ENCODE measurements at places on chromosomes 16 and 17.

- DNase-seq = peak; percentile 56
These were observed 1.7 kb upstream of the LASP1 start for GRCh38 chr17:38867968-38868816.

DNA sequence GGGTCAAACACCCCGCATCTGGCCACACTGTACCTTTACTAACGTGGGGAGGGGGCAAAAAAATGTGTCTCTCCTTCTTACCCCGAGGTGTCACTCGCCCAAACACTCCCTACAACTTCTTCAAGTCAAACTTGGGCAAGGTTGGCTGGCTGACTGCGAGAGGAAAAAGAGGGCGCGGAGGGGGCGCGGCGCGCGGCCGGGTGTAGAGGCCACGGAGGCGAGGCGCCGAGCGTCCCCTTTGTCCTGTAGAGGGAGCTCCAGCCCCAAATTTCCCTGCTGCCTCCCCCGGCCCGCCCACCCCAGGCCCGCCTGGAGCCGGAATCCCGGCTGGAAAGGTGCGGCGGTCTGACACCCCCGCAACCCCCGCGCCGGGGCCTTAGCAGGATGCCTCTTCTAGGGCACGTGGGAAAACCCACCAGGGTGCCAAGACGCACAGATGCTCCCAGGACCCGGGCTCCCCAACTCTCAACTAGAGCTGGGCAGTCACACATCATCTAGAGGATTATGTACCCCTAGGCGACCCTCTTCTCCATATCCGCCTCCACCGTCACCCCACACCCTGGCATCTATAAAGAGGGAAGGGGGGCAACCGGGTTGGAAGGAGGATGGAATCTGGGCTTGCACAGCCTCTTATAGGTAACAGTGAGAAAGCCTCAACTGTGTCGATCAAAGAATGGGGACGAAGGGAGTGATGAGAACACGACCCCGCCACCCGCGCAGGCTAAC is 4.2 kb downstream of the IRX3 start:
- peak; percentile 29 for DNase-seq

- no peak for DNase-seq
These were observed 6.3 kb upstream of the CEP131 start for GRCh38 chr17:81228834-81229665.

GRCh38 chr17:78745407-78746088 is 36.5 kb downstream of the CYTH1 start:
- peak; percentile 42 for DNase-seq

DNA sequence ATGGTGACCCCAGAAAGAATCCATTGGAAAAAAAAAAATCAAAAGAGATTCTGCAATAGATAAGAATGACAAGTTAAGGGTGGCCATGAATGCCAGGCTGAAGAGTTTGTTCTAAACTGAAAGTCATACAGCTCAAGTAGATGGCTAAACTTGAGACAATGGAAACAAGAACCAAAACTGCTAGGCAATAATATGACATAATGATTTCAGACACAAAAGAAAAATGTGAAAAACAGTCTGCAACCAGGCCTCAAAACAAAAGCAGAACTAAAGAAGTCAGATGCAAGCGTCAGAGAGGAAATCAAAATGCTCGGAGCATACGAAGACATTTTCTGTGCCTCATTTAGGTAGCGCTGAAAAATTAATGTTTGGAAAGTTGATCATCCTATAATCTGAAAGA is 54.4 kb upstream of the YPEL2 start:
- DNase-seq = no peak

- DNase-seq = no peak
These were observed 16.0 kb downstream of the BTBD17 start for GRCh38 chr17:74345433-74346241.

- DNase-seq = no peak
These were observed 50.5 kb upstream of the AMZ2 start for GRCh38 chr17:68197091-68197996.

DNA sequence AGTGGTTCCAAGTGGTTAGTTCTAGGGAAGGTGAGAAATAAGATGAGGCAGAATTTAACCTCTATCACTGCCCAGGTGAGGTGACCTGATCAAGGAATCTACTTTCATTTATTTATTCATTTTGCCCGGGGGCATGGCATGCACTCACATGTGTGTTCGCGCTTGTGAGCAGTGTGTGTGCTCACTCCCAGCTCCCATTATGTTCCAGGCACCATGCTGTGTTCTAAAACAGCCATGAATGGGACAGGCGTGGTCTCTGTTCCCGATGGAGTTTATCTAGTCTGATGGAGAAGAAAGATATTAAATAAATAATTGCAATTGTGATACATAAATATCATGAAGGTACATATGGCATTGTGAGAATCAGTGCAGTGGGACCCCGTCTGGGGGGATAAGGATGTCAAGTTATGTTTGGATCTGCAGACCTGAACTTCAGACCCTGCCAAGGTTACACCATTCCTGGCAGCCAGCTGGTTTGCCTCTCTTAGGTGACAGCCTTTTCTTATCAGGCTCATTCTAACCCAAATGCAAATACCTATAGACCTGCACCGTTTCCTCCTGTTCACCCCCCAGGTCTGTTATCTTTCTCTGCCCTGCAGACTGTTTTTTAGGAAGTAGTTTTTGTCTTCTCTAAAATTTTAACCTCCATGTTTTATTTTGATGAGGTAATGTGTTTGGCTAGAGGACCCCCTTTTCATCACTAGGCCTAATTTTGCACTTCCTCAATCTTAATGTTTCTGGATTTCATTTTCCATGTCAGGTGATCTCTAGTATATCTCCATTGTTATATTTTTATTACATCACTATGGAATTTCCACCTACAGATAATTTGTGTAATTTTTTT is 11.8 kb downstream of the CYB5B start:
- no peak for DNase-seq

GRCh38 chr17:55576996-55577586 is 65.8 kb upstream of the SMIM36 start:
- peak; percentile 66 for DNase-seq

DNA sequence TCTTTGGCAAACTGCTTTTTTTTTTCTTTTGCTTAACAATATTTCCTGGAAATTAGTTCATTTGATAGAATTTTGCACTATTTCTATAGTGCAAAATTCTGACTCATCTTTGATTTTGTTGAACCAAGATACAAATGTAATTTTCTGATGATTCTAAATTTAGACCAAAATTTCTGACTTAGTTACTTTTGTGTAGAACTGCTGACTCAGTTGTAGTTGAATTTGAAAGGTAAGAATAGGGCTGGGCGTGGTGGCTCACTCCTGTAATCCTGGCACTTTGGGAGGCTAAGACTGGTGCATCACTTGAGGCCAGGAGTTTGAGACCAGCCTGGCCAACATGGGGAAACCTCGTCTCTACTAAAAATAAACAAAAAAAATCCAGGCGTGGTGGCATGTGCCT is 223.0 kb downstream of the BCAS3 start:
- no peak for DNase-seq

DNA sequence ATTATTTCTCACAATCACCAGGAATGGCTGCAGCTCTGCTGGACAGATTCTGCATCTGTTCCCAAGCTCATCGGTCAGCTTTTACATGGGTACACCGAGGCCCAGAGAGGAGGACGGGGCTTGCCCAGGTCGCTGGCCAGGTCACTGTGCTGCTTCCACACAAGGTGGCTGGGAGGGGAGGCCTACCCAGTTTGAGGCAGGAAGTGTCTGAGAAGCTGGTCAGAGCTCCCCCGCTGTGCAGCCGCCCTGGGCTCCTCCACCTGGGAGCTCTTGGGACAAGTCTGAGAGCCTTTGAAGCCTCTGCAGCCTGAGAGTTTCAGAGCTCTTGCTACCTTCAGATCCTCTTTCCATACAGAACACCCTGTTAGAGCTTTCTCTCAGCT is 143.3 kb downstream of the CLEC16A start:
- no peak for DNase-seq

DNA sequence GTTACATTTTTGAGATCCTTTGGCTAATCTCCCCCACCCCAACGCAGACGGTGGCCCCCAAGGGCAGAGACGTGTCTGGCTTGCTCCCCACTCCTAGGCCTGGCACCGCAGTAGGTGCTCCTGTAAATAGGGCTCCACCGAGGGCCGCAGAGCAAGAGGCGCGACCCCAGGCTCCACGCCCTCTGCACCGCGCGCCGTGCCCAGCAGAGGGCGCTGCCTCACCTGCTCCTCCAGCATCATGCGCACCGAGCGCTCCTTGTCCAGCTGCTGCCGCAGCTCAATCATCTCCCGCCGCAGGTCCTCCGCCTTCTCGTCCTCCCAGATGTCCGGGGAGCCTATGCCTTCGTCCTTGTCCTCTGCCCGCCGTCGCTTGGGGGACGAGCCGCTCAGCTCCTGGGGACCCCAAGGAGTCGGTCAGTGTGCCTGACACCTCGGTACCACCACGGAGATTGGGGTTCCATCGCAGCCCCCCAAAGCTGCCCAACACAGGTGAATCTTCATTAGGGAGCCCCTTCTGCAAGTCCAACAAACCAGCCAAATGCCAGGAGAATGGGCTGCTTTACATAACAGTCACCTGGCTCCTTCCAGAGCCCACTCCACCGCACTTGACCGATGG is 11.2 kb downstream of the TFAP4 start:
- peak; percentile 66 for DNase-seq

DNA sequence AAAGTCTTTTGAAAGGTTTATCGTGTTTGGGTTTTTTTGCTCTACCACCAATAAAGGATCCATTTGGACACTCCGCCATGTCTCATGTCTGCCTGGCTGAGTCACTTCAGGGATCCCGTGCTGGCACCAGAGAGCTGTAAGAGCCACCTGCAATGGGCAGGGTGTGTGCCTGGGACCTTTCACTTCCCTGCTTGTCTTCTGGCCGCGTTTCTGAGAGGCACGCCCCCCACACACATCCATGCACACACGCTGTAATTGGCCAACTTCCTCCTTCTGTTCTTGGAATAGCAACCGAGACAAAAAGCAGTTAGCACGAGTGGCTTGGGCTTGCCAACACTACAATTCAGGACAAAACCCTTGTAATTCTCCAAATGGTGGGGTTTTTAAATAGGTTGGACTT is 9.8 kb upstream of the SOST start:
- no peak for DNase-seq

DNA sequence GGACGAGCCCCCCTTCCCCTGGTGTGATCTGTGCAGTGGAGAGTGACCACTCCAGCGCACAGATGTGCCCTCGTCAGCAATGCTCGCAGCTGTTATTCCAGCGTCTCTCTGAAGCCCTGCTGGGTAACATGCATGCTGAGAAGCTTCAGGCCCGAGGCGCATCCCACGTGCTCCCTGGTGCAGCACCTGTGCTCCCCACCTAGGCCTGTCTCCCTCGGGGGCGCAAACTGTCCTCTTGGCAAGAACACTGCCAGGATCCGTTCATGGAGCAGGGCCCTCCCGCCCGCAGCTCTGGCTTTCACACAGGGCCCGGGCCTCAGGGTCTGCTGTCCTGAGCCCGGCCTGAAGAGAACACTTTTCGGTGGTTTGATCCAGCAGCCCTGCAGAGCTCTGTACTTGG is 13.0 kb downstream of the TMEM204 start:
- no peak for DNase-seq

GRCh38 chr17:19336938-19337711 is 25.4 kb downstream of the B9D1 start:
- DNase-seq = peak; percentile 59

DNA sequence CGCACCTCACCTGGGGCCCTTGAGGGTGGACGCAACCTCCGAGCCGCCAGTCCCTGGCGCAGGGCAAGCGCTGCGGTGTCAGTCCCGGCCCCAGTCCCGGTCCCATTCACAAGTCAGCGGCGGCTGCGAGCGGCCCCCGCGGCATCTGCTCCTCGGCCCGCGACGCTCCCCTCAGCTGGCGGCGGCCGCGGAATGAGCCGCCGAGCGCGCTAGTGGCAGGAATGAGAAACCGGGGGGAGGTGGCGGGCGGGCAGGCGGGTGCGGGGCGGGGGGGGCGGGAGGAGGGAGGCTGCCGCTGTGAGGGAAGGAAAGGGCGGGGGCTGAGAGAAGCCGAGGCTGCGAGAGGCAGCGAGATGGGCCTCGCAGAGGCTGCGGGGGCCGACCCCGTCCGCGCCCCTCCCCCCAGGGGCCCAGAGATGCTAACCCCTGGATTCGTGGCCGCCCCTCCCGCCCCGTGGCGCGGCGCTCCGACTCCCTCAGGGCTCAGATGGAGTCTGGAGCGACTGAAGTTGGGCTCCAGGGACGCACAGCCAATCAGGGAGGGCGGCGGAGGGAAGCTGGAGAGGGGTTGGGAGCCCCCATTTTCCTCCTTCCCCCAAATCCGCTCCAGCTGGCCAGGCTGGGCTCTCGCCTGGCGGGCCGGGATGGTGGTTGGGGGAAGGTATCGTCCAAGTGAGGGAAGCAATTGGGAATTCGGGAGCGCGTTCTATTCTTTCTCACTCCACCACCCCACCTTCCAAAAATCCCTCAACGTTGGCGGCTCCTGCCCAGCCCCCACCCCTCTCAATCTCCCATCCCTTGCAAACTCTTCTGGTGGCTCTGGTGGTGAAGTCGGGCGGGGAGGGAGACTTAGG is at the start of gene CDH11:
CDH11 (minus strand) TSS at position 194 of the 854 bp plus-strand sequence. CDS start 117,194 bp downstream, outside the sequence.
- DNase-seq = peak; percentile 82

DNA sequence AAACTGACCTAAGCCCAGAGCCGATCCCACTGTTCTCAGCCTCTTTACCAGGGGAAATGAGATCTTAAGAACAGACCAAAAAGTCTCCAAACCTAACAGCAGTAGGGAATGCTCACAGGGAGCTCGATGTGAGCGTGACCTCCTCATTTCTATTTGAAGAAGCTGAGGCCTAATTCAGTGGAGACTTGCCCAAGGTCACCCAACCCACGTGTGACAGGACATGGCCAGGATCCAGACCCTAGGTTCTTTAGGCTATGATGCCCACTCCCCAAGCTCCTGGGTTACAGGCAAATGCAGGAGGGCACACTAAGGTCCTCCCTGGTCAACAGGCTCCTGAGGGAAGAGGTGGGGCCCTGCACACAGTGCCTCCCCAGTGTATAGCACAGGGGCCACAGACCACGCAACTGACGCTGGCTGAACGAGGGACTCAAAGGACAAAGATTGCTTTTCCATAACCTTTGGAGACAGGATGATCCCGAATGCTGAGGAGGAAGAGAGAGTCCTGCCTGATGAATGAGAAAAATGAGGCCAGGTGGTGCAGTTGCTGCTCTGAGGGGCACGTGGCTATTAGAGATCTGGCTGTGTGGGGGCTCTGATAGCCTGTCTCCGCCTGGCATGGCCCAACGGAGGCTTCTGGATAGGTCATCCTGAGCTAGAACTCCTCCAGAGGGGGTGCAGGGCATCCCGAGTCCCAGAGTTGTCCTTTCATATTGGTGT is 24.0 kb downstream of the MAP3K14 start:
- no peak for DNase-seq

DNA sequence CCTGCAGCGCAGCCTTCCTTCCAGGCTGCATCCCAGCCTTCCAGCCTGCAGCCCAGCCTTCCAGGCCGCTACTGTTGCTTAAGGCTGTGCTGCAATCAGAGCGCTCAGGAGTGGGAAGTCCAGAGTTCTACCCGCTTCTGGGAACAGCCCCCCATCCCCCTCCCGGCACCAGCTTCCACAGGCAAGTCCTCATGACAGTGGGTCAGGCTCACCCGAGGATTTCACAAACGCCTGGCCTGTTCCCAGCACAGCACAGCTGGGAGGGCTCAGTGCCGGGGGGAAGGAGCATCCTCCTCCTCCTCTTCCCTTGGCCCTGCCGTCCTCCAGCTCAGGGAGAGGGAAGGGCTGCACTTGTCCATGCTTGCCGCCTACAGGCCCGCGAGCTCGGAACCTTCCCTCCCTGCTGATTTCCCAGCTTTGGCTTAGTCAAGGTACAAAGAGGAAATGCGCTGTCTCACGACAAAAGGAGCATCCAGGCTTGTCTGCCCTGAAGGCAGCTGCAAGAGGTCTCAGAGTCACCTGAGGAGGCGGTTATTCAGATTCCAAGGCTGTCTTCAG is 8.3 kb downstream of the SOCS3 start:
- DNase-seq = peak; percentile 100
